Transverse colon (tissue), 4 donors: ENCODE measurements at places on chromosomes 11 and 22. TPM values are rescaled to one million over a fixed set of nuclear protein-coding genes. Genes with fewer than 3 reads are reported as not detected.

GRCh38 chr11:1300121-1300520 lies 9.3 kb downstream of the TOLLIP start:
- no peak for DNase-seq

GRCh38 chr11:91794146-91794545 lies 430.5 kb upstream of the FAT3 start:
- DNase-seq: no peak

- DNase-seq: no peak
Observed at GRCh38 chr11:65389294-65389980, 3.0 kb downstream of the FRMD8 start.

- no peak for DNase-seq
Observed at GRCh38 chr11:23143022-23143421, 282.7 kb upstream of the CCDC179 start.

DNA sequence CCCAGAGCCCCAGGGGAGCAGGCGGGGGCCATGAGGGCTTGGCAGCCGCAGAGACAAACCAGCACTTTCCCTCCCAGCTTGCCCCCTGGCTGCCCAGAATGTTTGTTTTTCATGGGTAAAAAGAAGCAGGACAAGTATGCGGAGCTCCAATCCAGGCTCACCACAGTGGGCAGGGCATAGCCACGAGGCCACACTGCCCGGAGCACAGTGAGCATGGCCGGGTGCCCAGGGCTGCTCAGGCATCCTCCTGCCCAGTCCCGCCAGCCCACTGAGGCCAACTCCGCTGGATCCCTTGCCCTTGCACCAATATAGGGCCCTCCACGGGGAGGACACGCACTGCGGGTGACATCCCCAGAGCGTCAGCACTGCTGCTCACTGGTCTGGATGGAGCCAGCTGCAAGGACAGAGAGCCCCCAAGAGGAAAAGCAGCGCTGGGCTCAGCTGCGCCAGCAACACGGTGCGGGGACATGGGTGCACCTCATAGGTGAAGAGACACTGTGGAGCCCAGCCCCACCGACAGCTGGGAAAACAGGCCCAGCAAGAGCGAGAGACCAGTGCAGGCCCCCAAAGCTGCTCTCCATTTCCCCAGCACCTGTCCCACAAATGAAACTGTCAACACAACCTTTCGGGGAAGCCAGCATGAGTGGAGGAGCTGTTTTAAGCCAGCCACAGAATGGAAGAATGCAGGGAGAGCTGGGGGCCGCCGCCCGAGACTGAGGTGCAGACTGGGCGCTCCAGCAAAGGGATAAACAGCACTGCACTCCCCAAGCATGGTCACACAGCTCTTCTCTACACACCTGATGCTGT lies 24.8 kb downstream of the ARVCF start:
- DNase-seq: no peak

GRCh38 chr11:19426011-19426755 lies 185.4 kb upstream of the E2F8 start:
- DNase-seq: no peak

GRCh38 chr11:76553554-76554476 lies 109.0 kb downstream of the EMSY start:
- peak; percentile 14 for DNase-seq

DNA sequence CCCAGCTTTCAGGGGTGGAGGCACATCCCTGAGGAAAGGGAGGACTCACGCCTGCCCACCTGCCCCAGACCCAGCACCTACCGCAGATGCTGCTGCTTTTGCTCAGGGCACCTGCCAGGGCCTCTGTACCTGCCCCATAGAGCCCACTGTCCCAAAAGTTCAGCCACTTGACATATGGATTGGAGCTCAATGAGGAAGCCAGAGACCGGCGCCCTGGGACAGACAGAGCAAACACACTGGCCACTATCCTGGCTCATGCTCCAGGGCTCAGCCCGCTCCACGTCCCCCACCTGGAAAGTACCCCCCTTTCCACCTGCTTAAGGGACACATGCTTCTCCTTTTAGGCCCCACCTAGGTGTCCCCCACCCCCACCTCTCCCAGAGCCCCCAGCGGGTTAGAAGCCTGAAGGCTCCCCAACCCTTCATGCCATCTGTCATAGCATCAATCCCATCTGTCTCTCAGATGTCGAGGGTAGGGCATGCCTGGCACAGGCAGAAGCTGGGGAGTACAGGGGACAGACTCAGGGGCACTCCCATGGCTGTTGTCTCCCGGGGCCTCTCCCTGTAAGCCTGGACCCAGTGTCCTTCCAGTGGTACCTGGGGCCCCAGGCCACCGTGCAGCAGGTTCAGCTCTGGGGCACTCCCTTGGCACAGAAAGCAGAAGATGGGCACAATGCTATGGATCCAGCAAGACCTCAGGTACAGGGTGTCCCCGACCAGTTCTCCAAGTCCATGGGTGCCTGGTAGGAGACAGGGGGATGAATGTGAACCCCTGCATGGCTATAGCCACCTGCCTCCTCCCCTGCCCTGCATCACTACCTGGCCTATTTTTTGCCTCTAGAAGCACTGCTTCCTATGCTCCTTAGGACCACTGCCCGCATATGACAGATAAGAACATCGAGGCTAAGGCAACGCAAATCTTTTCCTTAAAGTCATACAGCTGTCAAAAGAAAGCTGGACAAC lies 2.2 kb upstream of the P2RX6 start:
- DNase-seq: no peak

DNA sequence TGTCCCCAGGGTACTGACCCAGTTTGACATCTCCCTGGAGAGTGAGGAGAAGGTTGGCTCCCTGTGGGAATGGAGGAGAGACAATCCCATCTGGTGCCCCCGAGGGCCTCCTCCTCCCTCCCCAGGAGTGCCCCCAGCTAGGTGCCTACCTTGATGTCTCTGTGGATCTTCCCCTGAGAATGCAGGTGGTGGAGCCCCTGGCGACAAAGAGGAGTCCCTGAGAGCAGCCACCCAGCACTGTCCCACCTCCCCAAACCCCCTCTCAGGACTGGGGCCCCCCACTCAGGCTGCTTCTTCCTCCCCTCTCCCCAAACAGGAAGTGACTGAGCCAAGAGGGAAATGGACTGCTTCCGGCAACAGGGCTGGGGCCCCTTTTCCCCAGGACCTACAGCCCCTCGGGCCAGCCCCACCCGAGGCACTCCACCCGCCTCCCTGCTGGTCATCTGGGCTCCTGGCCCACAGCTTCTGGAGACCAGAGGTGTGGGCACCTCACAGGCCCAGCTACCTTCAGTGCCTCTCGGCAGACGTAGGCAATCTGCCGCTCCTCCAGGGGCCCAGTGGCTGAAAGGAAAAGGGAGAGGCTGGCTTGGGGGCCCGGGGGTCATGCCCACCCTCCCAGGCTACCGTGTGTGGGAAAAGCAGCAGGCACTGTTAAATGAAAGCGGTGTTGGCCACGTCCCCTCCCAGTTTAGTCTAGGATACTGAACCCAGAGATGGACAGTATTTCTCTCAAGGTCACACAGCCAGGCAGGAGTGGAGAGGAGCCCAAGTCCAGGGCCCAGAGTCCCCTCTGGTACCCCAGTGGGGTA lies 1.2 kb downstream of the MAP4K2 start:
- no peak for DNase-seq

- DNase-seq: no peak
Observed at GRCh38 chr11:61367406-61367805, 5.2 kb downstream of the TMEM138 start.

GRCh38 chr22:44188316-44188715 lies 7.6 kb downstream of the PARVG start:
- DNase-seq: no peak

DNA sequence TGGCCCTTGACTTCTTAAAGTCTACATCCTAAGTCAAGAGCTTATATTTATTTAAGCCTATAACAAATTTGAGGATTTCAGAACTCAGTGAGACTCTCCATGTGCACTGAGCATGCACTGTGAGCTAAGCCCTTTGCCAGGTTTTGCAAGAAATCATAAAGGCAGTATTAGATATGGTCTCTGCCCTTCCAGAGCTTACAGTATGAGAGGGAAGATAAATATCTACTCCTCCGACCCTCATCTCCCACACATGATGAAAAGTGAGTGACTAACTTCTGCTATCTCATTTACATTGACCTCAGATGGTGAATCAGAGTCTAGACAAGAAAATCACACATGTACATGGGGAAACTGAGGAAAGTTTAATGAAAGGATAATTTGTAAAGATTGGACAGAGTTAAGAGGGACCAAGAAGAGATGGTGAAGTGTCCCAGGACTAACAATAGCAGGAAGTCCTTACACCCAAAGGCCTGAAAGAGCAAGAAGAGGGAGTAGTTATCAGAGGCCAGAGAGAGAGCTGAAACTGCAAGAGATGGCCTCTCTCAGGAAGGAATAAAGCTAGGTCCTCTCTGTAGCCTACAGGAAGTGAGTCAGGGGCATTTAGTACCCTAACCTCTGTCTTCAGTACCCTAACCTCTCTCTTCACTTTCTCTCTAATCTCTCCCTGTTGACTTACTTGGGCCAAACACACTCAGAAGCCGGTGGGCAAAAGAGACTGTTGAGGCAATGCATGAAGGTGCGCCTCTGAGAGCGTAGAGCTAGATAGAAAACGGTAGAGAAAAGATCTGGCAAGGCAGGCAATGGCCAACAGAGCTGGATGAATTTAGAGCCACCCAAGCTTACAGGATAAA lies 23.0 kb upstream of the BLID start:
- DNase-seq: no peak

DNA sequence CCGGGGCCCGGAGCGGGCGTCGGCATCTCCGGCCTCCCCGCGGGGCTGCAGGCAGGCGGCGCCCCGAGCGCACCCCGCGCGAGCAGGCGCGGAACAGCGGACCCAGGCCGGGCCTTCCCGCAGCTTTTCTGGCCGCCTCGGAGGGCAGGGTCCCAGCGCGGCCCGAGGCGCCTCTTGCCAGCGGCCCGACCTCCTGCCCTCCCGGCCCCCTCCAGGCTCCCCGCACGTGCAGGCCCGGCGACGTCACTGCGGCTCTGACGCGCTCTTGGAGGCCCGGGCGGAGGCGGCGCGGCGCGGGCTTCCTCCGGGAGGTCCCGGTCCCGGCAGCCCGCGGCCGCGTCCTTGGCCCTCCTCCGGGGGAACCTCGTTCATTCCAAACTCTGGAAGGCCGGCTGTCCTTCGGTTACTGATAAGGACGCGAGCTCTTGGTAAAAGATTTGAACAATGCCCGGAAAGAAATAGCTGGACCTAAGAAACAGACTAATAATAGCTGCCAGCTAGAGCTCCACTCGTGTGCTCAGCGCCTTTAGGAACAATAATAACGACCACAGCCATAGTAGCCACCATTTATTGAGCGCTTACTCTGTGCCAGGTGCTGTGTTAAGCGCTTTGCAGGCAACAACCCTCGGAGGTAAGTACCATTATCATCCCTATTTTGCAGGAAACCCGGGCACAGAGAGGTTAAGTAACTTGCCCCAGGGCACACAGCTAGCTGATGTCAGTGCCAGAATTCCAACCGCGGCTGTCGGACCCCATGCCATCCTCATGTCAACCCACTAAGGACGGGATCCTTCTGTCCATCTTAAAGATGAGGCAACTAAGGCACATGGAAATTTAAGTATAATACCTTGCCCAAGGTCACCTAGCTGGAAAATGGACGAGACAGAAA lies 39.1 kb upstream of the CREB3L1 start:
- peak; percentile 73 for DNase-seq

DNAJB7 gene
- not detected for total RNA-seq

CCS gene
- 46.6 TPM for total RNA-seq

CARD16 gene
- total RNA-seq: 34.0 TPM

MGAT3 gene
- 7.5 TPM for total RNA-seq

TOP3B gene
- 44.9 TPM for total RNA-seq
